Central memory CD4-positive, alpha-beta T cell (primary cell): ENCODE measurements at places on chromosomes 5 and 9.
A peak's percentile ranks its signal among the peaks of the same experiment; 100 is the strongest.

GRCh38 chr9:88777498-88778312 is 213.6 kb upstream of the S1PR3 start:
- no peak for DNase-seq

- DNase-seq = no peak
Observed at GRCh38 chr5:167049043-167049663, 1242.3 kb upstream of the WWC1 start.

DNA sequence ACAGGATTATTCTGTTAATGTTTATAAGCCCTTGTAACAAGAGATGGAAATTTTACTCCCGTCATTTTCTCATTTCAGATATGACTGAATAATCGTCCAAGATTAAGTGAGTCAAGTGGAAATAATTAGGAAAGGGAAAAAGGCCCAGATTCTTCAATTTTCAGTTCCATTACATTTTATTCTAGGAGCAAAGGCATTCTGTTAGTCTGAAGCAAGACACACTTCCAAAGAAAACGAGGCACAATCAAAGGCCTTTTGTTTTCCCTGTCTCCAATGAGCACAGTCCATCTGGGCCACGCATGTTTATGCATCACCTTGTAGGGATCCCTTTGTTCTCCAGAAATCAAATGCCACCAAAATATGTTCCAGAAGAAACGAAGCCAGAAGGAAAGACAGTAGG is 382.9 kb upstream of the RFX3 start:
- DNase-seq = no peak

- DNase-seq = no peak
Observed at GRCh38 chr9:111924281-111924680, 27.7 kb downstream of the UGCG start.

DNA sequence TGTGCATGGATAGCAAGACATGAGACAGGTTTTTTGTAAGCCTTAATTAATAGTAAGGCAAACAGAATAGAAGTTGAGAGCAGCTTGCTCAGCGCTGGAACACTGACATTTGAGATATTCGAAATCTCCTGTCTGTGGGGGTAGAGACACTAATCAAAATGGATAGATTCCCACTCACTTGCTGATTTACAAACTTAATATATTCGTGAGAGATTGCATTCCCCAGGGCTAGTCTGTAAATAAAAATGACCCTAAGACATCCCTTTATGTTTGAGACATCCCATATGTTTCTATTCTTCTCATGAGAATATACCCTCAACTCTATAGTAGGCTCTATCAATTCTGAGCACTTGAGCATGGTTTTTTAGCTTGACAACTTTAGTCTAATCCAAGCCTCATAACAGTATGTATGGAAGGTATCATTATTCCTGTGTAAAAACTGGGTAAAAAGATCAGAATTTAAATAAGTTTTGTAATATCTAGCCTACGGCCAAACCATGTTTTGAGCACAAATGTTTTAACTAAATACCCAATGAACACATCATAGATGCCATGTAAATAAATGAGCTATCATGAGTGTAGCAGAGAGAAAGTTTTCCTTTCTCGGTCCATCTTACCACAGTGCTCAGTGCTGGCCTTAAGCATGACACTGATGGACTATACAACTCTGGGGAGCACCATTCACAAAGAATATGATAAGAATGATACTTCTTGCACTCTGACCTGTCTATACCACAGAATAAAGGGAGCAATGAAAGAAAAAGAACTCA is 609.2 kb downstream of the PSAT1 start:
- DNase-seq = no peak

DNA sequence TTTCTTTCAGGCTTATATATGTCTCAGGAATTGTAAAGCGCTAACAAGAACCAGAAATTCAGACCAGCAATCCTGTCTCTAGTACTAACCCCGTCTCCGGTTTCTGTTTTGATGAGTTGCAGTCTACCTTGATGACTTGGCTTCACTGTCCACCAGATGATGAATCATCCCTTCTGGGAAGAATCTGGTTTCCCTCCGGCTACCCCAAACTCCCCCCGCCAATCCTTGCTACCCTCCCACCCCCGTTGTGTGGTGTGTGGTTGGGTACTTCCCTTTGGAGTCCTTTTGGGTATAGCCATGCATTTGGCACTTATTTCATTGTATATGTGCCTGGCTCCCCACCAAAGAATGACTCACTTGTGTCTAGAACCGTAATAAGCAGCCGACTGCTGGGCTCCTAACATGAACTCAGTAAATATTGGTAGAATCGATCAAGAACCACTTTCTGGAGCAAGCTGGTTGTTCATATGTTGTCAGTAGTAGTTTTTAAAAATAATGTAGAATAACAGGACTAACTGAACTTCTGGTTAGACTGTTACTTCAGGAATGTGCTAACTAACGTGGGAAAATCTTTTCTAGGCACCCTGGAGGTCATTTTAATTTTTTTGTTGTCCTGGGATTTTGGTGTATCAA is 8.3 kb upstream of the TGFBI start:
- DNase-seq = no peak

DNA sequence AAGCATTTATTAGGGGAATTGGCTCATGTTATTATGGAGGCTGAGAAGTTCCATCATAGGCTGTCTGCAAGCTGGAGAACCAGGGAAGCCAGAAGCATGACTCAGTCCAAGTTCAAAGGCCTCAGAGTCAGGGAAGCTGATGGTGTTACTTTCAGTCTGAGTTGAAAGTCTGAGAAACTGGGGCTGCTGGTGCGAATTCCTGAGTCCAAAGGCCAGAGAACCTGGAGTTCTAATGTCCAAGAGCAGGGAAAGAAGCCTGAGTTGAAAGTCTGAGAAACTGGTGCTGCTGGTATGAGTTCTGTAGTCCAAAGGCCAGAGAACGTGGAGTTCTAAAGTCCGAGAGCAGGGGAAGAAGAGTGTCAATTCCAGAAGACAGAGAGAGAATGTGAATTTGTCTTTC is 641.1 kb downstream of the ISL1 start:
- DNase-seq = no peak

DNA sequence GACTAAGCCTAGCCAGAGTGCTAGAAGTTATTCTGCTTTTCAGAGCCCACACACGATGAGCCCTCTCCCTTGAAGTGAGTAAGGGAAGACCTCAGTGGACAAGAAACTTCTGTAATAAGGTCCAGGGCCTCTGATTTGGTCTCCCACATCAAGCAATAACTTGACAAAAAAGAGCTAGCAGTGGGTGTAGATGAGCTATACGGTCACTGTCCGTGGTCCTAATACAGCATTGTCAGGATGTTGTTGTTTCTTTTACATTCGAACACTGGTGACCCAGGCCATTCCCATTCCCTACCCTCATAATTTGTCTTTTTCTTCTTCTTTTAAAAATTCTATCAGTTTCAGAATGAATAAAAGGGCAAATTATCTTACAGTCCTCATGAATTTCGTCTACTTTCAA is 5.2 kb downstream of the PCSK1 start:
- DNase-seq = no peak

- no peak for DNase-seq
Observed at GRCh38 chr9:86135371-86135770, 36.0 kb upstream of the GOLM1 start.

- no peak for DNase-seq
Observed at GRCh38 chr5:139867581-139867980, 72.0 kb downstream of the PSD2 start.

GRCh38 chr5:115530426-115530825 is 14.1 kb downstream of the FEM1C start:
- no peak for DNase-seq

GRCh38 chr5:138448481-138449398 is 9.9 kb downstream of the REEP2 start:
- DNase-seq = no peak

DNA sequence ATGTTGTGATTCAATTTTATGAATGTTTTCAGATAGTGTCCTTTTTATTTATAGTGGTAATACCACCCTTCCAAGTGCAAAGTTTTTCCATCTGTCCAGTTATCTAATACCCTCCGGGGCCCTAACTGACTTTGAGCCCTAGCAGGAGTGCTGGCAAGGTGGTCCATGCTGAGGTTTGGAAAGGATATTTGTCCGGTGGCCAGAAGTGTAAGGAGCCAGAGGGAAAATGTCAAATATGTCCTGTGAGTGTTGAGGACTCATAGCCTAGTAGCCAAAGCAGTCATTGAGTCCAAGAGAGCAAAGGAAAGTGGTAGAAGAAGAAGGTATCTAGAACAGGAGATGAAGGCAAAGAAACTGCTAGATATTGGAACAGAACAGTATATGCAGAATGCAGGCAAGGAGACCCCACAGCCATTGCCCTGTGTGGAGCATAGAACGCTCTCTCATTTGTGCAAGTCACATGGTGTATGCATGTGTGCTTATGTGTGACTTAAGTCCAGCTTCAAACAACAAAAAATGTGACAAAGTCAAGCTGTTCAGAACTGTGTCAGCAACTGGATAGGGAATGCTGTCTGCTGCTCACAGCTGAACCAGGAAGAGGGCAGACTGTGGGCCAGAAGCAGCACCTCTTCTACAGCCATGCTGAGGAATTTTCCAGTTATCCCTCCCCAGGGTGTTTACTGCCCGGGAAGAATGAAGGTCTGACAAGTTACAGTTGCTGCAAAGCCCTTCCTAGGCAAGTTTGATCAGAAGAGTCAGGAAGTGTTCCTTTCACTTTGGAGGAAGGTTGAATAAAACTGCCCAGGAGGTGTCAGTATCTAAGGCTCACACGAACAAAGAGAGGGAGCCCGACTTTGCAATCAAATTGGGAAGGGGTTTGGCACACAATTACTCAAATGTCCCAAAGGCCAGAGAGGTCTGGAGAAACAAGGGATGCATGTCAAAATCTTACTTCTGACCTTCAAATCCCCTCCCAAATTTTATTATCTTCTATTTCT is 463.3 kb upstream of the DMAC1 start:
- no peak for DNase-seq

DNA sequence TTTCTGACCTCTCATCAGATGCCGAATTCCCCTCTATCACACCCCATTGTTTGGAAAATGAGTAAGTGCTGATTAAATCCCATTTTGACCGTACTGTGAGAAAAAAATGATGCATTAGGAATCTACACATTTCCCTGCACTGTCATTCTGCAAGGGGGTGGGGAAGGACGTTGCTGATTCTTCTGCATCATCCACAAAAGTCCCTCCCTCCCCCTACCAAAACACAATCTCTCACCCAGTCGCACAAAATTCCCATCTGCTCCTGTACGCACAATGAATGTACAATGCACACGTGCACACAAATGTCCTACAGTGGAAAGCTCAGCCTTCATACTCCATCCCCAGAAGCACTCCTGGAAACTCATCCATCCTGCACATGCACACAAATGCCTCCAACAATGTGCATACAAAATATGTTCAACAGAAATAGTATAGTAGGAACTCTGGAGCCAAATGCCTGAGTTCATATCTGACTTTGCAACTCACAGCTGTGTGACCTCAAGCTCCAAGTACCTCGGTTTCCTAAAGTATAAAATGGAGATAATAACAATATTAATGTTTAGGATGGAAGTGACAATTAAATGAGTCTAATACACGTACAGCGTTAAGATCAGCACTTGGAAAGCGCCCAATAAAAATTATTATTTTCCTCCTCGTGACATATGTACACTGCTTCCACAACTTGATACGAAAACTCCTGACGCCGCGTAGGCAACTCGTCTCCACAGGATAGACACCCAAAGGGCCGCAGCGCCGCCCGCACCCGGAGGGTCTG is 809 bp downstream of the TNIP1 start:
- DNase-seq = no peak

DNA sequence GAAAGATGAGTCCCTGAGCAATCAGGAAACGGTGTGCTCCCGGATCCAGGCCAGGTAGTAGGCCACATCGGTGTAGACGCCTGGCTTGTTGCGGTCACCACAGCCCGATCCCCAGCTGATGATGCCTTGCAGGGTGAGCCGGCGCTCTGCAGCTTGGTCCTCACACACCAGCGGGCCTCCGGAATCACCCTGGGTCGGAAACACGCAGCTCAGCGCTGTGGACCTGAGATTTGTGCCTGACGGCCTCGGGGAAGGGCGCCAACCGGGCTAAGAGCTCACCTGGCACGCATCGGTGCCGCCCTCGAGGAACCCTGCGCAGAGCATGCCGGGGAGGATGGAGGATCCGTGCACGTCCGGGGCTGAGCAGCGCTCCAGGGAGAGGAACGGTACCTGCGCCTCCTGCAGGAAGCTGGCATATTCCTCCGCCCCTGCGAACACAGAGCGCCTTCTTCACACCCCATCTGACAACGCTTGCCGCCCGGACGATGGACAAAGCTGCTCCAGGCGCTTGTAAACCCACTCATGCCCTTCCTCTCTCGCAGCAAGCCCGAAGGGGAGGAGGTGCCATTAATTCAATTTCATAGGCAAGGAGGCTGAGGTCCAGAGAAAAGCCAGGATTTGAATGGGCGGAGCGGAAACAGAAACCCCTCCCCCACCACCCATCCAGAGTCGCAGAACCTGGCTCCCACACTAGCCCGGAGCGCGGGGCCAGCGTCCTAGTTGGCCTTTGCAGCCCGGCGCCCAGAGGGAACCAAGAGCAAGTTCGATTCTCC is 2.0 kb upstream of the PFN3 start:
- DNase-seq = peak; percentile 63

DNA sequence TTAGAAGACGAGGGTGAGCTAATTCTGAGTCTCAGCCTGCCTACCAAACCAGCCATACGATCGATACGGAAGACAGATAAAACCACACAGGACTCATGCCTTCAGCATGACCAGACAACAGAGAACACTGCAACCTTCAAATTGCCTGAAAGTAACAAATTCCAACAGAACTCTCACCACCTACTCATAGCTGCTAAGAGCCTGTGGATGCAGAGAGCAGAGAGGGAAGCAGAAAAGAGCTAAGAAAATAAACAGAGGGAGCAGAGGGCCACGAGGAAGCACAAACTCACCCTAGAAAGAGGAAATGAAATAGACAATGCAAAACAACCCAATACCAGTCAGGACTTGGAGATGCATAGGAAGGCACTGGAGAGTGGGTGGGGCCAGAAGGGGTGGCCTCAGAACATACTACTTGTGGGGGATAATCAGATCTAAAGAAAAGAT is 86.7 kb upstream of the TAS2R1 start:
- no peak for DNase-seq

DNA sequence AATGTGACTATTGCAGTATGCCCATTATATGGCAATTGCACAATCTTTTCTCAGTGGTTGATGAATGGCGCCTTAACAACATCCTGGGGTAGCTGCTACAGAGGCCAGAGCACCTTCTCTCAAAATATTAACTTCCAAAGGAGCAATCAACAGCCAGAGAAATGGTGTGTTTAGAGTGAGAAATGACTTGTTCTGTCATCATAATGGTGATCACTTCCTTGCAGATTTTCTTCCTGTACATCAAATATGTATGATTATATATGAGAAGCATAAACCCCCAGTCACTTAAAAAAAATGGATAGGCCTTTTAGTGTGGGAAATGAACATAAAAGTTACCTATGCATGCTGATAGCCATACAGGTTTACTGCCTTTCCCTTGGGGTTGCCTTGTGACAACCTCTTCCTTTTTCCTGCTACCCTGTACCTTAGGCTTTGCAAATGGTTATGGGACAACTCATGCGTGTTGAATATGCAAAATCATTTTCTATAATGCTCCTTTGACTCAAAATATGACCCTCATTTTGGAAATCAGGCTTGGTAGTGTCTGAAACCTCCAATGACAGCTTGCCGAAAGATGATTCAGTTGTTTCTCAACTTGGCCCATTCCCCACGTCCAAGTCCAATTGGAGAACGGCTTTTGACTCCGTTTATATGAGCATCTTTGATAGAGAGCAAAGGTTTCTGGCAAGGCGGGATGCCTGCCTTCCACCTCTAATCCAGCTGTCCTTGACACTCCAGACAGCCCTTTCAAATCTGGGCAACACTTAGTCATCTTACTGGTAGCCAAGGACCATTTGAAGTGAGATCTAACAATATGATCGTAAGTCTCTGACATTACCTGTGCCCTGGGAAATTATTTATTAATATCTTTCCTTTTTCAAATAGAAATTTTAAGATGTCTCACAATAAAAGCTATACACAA is 69.3 kb downstream of the SLC1A1 start:
- DNase-seq = no peak

GRCh38 chr5:145407300-145408047 is 427.7 kb downstream of the PRELID2 start:
- no peak for DNase-seq
